Stimulated activated CD8-positive, alpha-beta memory T cell treated with anti-CD3 and anti-CD28 coated beads, Interleukin-12 subunit alpha, Interleukin-12 subunit beta, amount 100 ng/mL, for 4 hours (primary cell): ENCODE measurements at places on chromosomes 13 and 19.

- DNase-seq: no peak
Measured at GRCh38 chr19:58046856-58047255, 12.2 kb upstream of the ZNF135 start.

DNA sequence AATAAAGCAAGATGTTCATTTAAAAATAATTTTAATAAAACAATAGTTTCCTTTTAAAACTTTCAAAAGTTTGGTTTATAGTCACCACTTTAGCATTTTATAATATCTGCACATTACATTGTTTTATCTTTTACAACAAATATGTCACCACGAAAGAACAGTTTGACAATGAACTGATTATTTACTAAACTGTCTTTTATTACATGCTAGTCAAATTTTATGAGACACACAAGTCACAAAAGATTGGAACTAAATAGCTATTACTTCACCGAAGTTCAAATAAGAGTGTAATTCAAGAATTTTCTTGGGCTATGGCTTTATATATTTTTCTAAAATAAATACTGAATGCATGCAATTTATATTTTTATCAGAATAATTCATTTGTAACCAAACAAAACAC lies 57.5 kb upstream of the EEF1AKMT1 start:
- no peak for DNase-seq

GRCh38 chr19:38765214-38765613 lies 8.1 kb downstream of the LGALS7 start:
- DNase-seq: no peak

GRCh38 chr19:32442650-32443049 lies 37.1 kb downstream of the DPY19L3 start:
- no peak for DNase-seq

DNA sequence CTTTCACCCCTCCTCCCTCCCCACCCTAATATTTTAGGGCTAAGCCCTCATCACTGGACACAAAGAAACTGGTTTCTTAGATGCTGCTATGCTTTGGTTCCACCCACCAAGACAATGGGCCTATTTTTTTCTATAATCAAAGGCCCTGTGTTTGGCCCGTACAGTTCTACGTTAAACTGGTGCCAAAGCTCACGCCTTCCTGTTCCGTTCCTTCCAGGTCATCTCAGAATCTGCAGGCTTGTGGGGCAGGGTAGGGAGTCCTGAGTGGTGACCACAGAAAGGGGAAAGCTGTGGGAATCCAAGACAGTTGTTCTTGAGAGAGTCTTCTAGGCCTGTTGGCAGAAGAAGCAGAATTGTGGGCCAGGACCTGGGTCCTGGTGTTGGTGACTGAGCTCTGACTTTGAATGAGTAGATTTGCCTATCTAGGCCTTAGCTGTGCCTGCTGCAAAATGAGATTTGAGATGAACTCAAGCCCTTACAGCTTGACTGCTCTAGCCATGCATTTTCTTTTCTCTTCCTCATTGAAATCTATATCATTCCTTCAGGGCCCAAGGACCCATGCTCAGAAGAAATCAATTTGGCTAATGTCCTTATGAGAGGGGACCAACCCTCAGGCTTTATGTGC lies 19.1 kb upstream of the CXCL17 start:
- DNase-seq: no peak

DNA sequence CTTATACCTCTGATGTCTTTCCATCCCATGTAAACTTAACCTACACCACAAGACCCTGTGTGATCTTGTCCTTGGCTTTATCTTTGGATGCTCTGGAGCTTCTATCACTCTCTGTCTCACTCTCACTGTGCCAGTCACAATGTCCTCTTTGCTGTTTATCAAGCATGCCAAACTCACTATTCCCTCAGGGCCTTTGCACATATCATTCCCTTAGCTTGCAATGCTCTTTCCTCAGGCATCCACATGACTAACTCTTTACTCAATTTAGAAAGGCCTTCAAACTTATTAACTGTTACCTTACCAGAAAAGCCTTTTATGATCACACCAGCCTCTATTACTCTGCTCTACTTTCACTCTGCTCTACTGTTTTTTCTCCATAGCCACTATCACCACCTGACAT lies 354.1 kb downstream of the RFC3 start:
- DNase-seq: no peak

DNA sequence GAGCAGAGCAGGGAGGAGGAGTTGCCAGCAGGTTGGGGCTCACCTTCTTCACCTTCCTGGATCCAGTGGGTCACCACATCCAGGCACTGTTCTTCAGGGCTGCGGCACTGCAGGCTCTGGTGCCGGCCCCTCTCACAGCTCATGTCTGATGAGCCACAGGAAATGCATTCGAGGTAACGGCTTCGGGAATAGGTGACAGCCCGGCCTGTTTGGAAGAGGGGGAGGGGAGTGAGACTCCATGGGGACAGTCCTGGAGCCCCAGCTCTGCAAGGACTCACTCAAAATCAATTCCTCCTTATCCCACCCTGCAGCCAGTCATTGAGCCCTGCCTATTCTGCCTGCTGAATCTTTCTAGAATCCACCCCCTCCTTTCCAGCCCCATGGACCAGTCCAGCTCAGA lies 13.5 kb downstream of the PLAUR start:
- no peak for DNase-seq

GRCh38 chr19:49061445-49061844 lies 3.2 kb downstream of the NTF4 start:
- no peak for DNase-seq

DNA sequence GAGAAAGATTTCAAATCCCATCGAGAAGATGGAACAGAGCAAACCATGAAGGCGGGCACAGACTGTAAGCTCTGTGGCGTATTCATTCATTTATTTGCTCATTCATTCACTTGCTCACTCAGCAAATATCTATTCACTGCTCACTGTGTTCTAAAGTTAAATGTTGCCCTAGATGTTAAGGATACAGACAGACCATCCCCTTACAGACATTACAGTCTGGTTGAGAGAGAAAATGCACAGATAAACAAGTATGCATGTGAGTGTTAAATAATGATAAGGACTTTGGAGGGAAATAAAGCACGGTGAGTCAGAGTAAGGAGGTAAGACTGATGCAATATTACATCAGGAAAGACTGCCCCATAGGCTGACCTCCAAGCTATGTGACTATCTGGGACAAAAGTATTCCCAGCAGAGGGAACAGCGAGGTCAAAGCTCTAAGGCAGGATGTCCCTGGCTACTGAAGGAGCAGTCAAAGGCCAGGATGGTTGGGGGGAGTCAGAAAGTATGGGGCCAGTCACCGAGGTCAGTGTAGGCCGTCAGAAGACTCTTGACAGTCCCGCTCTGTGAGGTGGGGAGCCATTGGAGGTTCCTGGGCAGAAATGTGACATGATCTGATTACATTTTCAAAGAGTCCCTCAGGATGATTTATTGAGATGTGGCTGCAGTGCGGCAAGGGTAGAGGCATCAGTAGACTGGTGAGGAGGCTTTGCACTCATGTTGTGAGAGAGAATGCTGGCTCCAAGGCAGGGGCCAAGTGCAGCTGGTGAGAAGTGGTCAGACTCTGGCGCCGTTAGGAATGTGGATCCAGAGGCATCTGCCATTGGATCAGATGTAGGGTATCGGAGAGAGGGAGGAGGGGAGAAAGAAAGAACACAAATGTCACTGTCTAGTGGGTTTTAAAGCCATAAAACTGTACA lies 37.9 kb downstream of the MBNL2 start:
- no peak for DNase-seq

DNA sequence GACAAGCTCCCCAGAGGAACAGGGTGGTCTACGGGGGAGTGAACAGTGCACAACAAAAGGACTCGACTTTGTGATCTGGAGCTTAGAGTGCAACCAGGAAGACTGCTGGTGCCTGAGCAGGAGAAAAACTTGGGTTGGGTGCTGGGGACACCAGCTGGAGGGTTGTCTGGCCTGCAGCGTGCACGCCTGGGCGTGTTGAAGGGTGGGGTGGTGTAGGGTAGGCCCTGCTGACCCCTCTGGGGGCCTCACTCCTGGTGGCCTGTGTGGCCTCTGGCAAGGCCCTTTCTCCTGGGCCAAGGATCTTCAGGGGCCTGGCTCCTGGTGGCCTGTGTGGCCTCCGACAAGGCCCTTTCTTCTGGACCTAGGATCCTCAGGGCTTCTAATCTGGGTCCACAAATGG lies 4.7 kb upstream of the RSPH6A start:
- no peak for DNase-seq

DNA sequence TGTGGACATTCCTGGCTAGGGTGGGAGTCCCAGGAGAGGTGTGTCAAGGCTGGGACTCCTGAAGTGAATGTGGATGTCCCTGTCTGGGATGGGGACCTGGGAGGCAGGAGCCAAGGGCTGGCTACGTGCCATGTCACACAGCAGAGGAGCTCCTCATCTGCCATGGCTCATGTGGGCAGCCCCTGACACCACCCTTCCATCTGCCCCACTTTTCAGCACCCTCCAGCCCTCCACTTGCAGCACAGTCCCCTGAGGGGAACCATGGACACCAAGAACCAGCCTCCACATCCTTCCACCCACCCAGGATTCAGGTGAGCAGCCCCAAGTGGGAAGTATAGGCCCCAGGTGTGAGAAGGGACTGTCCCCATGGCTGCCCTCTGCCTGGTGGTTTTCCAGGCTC lies 1.7 kb downstream of the ZNF446 start:
- DNase-seq: no peak

- DNase-seq: no peak
Measured at GRCh38 chr19:31357315-31357673, 8.1 kb upstream of the TSHZ3 start.

DNA sequence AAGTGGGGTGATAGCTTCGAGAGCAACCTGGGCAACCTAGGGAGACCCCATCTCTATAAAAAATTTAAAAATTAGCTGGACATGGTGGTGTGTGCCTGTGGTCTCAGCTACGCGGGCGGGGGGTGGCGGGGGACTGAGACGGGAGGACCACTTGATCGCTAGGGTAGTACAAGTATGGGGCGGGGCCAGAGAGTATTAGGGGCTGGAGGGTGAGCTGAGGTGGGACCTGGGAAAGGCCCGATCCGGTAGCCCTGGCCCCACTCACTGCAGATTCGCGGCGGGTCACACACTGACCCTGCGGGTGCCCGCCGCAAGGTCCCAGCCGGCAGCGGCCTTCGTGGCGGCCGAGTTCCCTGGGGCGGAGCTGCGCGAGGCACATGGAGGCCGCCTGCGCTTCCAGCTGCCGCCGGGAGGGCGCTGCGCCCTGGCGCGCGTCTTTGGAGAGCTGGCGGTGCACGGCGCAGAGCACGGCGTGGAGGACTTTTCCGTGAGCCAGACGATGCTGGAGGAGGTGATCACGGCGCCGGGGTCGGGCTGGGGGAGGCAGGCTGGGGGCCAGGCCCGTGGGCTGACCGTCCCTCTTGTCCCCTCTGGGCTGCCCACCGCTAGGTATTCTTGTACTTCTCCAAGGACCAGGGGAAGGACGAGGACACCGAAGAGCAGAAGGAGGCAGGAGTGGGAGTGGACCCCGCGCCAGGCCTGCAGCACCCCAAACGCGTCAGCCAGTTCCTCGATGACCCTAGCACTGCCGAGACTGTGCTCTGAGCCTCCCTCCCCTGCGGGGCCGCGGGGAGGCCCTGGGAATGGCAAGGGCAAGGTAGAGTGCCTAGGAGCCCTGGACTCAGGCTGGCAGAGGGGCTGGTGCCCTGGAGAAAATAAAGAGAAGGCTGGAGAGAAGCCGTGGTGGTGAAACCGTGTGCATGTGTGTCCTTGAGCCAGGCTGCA lies 2.0 kb upstream of the ARHGAP45 start:
- DNase-seq: peak; percentile 59

DNA sequence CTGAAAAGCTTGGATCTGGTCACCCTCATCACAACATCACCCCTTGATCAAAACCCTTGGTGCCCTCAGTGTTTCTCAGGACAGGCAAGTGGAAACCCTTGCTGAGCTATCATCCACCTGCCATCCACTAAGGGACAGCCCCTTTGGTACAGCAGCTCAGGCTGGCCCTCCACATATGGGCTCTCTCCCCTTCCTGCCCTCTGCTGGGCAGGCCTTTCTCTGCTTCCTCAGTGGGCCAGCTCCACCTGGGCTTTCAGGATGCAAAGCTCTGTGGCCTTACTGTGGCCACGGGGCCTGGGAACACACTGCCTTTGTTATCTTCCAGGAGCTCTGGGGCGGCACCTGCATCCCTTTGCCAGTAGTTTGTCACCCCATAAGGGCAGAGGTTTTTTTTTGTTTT lies 4.9 kb downstream of the SUGP1 start:
- no peak for DNase-seq

DNA sequence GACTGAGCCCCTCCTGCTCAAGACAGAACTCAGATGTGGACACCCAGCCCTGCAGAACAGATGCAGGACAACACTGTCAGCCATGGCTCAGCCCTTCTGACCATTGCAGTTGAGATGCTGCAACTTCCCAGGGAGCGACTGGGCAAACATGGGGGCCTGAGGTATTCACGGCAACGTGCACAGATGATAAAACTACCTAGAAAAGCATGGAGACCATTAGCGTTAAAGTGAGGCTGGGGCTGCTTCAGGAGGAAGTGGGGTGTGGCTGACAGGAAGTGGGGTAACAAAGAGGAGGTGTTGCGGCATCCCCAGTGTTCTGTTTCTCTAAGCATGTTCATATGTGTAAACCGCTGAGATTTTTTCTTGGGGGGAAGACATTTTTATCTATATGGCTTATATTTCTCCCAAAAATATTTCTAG lies 1.3 kb upstream of the SIGLEC9 start:
- DNase-seq: no peak

- DNase-seq: no peak
Measured at GRCh38 chr13:47723898-47724297, 277.2 kb downstream of the SUCLA2 start.

- DNase-seq: no peak
Measured at GRCh38 chr19:5360003-5360780, 19.6 kb upstream of the PTPRS start.

GRCh38 chr19:33368074-33368864 lies 5.2 kb upstream of the CEBPG start:
- DNase-seq: no peak

DNA sequence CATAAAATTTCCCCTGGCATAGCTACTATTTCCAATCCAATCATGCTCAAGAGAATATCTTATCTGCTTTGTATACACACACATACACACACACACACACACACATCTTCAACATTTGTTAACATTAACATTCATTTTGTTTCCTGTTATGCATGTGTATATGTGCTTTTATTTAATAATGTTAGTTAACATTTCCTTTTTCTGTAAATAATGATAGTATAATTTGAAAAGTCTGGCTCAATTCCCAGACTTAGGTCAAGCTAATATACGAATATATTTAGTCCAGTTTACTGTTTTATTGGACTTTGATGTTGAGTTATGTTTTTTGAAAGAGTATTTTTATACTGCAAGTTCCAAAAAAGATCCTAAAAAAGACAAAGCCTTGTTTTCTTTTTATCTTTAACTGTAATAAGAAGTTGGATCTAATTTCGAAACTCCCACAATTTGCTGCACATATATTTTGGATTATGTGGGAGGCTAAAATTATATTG lies 1072.4 kb downstream of the EFNB2 start:
- DNase-seq: no peak

- DNase-seq: no peak
Measured at GRCh38 chr19:10887616-10888367, 16.4 kb downstream of the CARM1 start.

GRCh38 chr19:51158474-51159129 lies 16.5 kb downstream of the SIGLEC7 start:
- DNase-seq: peak; percentile 42

GRCh38 chr13:57569986-57570385 lies 61.6 kb upstream of the PCDH17 start:
- DNase-seq: no peak
